SK-N-SH (cell line): ENCODE measurements at places on chromosomes 1 and 21.
A peak's percentile ranks its signal among the peaks of the same experiment; 100 is the strongest.

GRCh38 chr21:40562242-40563002, 284.5 kb downstream of the DSCAM start:
- DNase-seq: no peak

DNA sequence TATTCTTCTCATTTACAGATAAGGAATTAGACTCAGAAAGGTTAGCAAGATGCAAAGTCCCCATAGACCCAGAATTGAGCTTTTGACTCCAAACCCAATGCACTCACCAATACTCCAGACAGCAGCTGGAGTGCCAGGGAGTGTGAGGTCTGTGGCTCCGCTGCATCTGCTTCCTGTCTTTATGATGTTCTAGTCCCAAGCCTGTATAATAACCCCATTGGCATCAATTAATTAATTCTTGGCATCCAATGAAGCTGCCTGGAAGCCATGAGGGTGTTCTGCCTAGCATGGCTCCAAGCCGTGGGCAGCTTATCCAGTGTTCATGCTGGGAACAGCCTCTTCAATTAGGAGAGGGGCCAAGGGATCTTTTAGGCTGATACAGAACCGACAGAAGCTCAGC, 188.7 kb downstream of the GIPC2 start:
- DNase-seq: peak; percentile 12

DNA sequence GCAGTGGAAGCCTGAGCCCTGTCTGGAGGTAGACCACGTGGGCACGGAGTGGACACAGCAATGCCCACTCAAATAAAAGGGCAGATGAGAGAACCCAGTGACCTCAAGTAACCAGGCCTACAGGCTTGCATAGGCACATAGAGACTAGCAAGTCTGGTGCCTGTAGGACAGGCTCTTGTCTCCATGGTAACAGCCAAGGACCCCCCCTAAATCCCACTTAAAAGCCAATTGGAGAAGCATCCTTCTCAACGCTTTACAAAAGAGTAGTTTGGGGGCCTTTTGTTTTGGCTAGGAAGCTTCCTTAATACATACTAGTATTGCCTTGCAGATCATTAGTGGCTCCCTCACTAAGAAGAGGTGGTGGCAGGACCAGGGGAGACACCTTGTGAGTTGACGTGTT, 63.9 kb downstream of the VWA5B1 start:
- no peak for DNase-seq

- no peak for DNase-seq
These were observed 349.7 kb downstream of the LMX1A start for GRCh38 chr1:165006831-165007230.

DNA sequence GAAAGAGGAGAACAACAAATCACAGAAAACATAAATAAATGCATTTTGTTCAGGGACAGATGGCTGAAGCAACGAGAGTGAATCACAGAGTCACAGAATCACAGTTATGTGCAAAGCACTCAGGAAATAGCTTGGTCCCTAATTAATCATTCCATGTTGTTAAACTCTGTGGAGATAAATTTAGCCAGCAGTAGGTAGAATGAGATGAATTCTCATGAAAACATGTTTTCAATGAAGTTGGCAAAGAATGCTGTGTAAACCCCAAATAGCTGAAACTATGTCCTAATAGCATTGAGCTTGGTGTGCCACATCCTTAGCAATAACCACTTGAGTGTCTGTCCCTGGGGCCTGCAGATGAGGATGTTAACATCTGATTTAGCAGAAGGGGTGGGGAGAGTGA, 20.4 kb downstream of the LEPR start:
- DNase-seq: no peak

- DNase-seq: no peak
These were observed 13.9 kb downstream of the SERTAD4 start for GRCh38 chr1:210246447-210246846.

GRCh38 chr1:96482616-96483015, 239.0 kb upstream of the PTBP2 start:
- no peak for DNase-seq

- DNase-seq: peak; percentile 91
These were observed 3.8 kb downstream of the MPZ start for GRCh38 chr1:161305867-161306519.

- DNase-seq: no peak
These were observed 88.9 kb downstream of the UBR4 start for GRCh38 chr1:19121192-19121591.

DNA sequence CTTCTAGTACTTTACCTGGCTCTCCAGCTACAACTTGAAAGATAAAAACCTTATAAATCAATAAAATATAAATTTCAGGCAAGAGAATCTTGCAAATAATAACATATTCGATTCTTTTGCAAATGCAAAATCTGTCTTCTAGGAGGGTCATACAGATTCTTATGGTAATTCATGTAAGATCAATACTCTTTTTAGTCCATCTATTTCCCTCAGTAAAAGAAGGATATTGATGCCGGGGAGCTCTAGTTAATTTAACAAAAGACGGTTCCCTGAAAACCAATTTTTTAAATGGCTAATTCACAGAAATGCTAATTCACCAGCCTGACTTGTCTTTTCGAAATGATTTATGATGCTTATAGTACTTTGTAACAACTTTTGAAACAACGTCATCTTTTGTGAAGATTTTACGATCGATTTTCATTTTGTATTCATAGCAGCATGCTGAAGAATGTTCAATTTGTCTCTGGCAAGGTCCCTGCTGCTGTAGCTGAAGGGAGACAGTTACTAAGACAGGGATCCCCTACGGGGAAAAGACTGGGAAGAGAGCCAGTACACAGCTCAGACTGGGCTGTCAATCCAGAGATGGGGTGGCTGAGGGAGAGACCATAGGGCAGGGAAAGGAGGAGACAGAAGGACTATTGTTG, 90.6 kb upstream of the SPAG17 start:
- DNase-seq: no peak

GRCh38 chr1:230125640-230126528, 58.8 kb downstream of the GALNT2 start:
- DNase-seq: no peak

- no peak for DNase-seq
These were observed 776 bp upstream of the TNFRSF9 start for GRCh38 chr1:7941437-7941793.

GRCh38 chr1:1470626-1471388, 758 bp upstream of the ATAD3B start:
- DNase-seq: no peak

DNA sequence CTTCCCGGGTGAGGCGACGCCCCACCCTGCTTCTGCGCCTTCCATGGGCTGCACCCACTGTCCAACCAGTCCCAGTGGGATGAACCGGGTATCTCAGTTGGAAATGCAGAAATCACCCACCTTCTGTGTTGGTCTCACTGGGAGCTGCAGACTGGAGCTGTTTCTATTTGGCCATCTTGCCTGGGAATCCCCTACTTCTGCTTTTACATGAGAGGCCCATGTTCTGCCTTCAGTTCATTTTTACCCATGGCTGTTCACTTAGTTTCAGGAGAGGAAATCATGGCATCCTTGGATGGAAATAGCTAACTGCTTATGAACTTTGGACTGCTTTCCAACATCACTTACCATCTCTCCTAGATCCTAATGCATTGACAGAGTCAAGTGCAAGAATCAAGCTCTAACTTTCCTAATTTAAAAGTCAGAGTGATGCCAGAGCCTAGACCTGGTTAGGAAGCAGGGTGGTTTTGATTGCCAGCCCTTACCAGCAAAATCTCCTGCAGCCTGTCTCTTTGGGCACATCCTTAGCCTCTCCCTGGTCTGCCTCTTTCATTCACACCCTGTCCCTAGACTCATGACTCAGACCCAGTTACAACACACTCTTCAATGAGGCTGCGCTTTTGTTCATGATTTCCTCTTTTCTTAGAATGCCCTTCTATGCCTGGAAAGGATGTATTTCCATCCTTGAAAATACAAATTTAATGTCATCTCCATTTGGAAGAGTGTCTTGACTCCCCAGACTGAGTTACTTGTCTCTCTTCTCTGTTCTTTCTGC, 137.2 kb downstream of the KCTD3 start:
- no peak for DNase-seq

DNA sequence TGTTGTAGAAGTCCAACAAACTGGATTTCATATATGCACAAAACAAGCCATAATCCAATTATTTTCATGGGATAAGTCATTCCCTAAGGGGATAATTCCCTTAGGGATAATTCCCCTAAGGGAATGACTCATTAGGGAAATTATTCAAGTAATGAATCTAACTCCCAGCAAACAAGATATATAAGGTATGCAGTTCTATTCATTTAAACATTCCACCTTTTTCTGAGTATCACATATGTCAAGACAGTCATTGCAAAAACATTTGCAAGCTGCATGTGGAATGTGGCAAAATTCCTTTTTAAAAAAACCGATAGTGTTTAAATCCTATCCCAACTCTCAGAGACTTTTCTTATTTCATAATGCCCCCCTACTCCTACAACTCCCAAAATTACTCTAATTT, 131.2 kb downstream of the AKT3 start:
- DNase-seq: no peak

- DNase-seq: no peak
These were observed 72.2 kb upstream of the SLC25A33 start for GRCh38 chr1:9466780-9467758.

GRCh38 chr1:248847956-248848561, 10.0 kb downstream of the ZNF672 start:
- DNase-seq: no peak

DNA sequence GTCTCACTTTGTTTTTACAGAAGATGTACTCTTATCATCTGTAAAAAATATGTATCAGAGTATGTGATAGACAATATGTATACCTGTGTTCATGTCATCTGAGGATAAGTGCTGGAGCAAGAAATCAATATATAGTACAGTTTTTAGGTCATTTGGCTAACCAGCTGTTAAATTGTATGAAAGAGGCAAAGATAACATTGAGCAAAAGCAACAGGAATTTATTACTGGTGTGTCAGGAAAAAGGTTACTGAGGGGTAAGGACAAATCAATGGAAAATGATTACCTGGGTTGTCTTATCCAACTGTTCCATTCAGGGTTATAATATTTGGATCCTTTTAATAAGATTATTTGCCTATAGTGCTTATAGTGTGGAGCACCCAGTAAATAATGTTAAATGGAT, 4.9 kb downstream of the HIPK1 start:
- no peak for DNase-seq

- DNase-seq: peak; percentile 3
These were observed 247.3 kb downstream of the S1PR1 start for GRCh38 chr1:101483982-101484688.

GRCh38 chr1:89672489-89673183, 39.7 kb downstream of the LRRC8C start:
- DNase-seq: no peak

- DNase-seq: no peak
These were observed 59.0 kb upstream of the F3 start for GRCh38 chr1:94600556-94600955.

DNA sequence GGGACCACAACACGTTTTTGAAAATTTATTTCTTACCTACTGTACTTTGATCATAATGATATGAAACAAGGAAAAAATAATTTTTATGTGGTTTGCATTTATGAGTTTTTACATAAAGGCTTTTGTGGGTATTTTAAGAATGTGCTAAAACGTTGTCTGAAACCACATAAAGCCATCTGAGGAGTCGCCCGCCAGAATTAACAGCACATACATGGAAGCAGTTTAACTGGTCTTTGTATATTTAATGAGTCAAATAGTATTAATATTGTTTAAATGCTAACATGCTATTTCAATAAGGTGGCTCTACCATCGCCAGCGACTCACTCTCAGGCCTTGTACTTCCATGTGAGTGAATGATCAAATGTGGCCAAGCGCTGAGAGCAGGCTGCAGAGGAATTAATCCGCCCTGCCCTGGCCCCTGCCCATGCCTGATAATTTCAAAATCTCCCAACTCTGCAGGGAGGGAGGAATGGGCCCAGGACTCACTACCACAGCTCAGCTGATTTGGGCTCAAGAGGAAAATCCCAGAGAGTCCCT, 49.6 kb downstream of the SLC66A1 start:
- no peak for DNase-seq

- DNase-seq: peak; percentile 77
These were observed 4.1 kb downstream of the CSF1 start for GRCh38 chr1:109914587-109915240.

GRCh38 chr1:182259229-182259872, 132.2 kb downstream of the GLUL start:
- no peak for DNase-seq

DNA sequence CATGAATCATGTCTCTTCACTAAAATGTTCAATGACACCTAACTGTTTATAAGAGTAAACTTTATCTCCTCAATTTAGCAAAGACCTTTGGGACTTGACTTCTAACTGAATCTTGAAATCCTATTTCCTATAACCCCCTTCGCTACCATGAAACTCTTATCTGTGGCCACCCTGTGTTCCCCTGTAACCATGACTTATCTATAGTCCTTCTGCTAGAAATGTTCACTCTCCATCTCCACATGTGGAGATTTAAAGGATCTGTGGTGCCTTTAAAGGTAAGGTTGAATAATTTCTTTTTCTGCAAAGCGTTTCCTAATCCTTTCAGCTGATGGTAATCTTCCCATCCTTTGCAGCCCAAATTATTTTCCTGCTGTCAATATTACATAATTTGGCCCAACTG, 436.3 kb upstream of the RUNX1 start:
- DNase-seq: no peak

GRCh38 chr1:215458562-215458961, 108.5 kb upstream of the KCTD3 start:
- no peak for DNase-seq

DNA sequence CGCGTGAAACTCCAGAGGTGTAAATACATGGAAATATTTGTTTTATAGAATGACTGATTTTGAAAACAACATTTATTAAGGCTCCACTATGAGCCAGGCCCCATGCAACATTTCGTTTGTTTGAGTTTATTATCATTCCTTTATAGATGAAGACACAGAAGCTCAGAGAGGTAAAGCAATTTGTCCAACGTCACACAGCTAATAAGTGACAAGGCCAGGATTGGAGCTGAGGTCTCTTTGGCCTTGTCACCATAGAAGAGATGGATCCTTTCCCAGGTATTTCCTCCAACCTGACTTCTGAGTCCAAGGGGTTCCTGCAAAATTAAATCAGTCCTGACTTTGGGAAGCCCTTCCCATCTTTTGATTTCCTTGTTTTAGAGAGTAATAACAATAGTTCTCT, 98.0 kb downstream of the SYF2 start:
- DNase-seq: no peak

GRCh38 chr1:168725831-168726230, 3.2 kb downstream of the DPT start:
- no peak for DNase-seq

DNA sequence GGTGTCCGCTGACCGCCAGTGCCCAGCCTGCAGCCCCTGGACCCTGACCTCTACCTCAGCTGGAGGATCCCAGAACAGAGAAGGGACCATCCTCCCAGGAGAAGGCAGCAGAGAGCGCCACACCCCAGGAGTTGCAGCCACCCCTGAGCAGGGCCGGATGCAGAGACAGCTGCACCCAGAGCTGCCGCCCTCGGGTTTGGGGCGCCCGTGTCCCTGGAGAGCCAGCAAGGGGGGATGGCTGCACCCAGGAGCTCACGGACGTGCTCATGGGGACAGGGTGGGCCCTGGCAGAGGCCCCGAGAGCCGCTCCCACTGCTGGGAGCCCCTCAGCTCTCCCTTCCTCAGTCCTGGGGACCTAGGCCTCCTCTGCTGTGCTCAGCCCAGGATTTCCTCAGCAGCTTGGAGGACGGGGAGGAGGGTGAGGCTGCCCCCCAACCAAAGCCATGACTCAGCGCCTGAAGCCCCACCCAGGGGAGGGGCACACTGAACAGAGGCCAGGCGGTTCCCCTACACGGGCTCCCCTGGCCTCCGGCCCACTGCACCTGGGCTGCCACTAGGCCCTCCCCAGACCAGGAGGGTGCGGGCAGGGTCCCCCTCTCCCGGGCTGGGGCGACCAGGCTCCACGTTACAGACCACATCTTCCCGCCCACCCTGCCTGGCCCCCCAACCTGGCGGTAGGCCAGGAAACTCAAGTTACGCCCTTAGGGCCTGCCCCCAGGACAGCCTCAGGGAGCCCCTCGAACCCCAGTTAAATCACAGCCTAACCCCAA, 2.2 kb downstream of the ACAP3 start:
- no peak for DNase-seq
